ENCODE measurements at places on chromosomes 4 and X. TPM values are rescaled to one million over a fixed set of nuclear protein-coding genes. Genes with fewer than 3 reads are reported as not detected.

FHDC1 gene
- 27.2 TPM for total RNA-seq

- DNase-seq = no peak
Observed at GRCh38 chrX:39839371-39839770, 258.4 kb downstream of the BCOR start.

GRCh38 chr4:144347121-144347520, 206.6 kb upstream of the GYPA start:
- no peak for DNase-seq

SSX3 gene
- not detected for total RNA-seq

UGT2A3 gene
- total RNA-seq = 202 TPM

GRCh38 chr4:55866290-55866907, 13.0 kb downstream of the EXOC1 start:
- no peak for DNase-seq

CT45A2 gene
- not detected for total RNA-seq

Data from Peyer's patch (tissue), 4 donors.